Frontal cortex (tissue), 4 donors: ENCODE measurements at places on chromosomes 12 and 14.
A peak's percentile ranks its signal among the peaks of the same experiment; 100 is the strongest.

GRCh38 chr14:53461858-53462257 is 308.7 kb upstream of the DDHD1 start:
- no peak for DNase-seq

DNA sequence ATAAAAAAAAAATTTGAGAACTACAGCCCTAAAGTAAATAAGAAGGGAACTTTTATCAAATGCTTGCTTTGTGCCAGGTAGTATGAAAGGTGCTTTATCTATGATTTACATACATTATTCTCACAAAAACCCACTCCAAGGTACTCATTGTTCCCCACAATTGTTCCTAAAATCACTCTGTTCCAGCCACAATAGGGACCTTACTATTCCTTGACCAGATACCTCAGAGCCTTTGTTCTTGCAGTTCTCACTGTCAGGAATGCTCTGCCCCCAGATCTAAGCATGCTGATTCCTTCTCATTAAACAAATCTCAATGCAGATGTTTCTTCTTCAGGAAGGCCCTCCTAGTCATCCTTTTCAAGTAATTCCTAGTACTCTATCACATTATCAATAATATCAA is 60.2 kb downstream of the PPP1R12A start:
- DNase-seq, result no peak

- DNase-seq, result no peak
These were observed 21.3 kb downstream of the SCAF11 start for GRCh38 chr12:45969084-45969483.

GRCh38 chr12:67419810-67420209 is 150.7 kb downstream of the CAND1 start:
- no peak for DNase-seq

DNA sequence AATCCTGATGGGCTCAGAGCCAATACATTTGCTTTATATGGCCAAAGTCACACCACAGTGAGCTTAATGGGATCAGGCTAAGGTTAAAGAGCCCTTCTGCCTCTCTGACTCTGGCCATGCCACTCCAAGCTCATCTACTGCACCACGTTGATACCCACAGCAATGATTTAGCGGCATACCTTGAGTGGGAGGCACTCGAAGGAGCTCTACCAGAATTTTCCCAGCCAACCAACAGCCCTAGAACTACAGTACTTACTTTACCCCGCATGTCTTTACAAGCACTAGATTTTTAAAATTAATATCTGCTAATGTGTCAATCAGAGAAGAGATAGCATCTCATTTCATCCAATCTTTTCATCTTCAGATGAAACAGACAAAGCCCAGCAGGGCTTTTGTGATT is 300.5 kb downstream of the GRIN2B start:
- DNase-seq, result no peak

DNA sequence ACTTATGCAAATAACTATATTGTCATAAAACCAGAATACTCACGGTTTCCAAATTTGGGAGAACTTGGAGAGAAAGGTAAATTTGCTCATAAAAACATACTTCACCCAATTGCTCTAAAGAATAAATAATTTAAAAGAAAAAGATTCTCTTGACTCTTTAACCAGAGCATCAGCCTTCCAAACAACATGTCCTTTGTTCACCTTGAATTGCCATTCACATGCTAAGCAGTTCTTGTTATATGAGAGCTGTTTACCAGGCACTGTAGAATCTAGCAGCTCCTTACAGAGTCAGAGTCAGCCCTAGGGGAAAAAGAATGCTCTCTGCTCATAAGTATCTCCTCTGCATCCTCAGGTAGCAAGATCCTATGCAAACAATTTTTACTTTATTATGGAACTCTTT is 10.2 kb downstream of the SLCO1A2 start:
- DNase-seq, result no peak

GRCh38 chr14:67576216-67576955 is 23.7 kb downstream of the PIGH start:
- no peak for DNase-seq

- no peak for DNase-seq
These were observed 45.3 kb upstream of the PLBD1 start for GRCh38 chr12:14612898-14613445.

DNA sequence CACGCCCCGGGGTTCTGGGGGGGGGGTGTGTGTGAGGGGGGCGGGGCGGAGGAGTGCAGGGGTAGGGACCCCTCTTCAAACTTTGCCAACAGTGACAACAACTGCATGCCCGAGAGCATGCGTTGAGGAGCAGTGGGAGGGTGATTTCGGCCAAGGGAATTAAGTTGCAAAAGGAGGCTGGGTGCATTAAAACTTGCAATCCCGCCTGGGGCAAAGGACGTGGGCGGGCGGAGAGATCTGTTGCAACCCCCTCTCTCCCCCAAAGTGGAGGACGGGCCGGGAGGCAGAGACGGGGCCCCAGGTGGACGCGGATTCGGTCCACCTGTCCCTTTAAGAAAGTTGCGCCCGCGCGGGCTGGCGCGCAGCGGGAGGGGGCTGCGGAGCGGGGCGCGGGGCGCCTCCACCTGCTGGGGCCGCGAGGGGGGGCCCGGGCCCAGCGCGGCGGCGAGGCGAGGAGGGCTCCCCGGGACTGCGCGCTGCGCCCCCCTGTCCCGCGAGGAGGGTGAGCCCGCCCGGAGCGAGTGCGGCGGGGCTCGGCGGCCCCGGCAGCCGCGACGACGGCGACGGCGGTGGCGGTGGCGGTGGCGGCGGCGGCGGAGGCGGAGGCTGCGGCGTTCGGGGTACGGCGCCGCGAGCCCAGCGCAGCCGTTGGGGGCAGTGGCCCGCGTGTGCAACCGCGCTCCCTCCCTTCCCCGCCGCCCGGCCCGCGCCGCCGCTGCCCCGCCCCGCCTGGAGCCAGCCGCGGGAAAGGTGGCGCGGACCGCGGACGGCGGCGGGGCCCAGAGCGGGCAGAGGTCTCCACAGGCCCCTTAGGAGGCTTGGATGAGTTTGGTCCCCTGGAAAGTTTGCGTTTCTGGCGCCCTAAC is 530 bp upstream of the FOXN4 start:
- DNase-seq, result peak; percentile 46

DNA sequence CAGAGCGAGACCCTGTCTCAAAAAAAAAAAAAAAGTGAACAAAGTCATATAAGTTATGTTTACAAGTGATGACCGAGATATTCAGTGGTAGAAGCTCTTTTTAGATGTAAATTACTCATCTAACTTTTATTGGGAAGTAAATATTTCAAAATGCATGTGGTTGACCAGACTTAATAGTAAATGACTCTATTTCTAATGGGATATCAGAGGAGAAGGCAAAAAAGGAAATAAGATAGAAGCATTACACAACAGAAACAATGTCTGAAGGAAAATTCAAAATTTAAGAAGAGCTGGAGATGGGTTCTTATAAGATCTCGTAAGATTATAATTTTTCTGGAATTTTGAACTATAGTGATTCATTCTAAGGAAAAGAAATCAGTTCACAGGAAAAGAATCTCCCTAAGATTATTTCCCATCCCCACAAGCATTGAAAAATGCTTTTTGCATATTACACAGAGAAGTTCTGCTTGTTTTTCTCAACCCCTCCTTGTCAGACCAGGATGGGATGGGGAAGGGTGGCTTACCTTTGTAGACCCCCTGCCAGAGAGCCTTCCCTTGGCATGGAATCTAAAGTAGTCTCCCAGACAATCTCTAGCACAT is 63.1 kb upstream of the STK38L start:
- no peak for DNase-seq

DNA sequence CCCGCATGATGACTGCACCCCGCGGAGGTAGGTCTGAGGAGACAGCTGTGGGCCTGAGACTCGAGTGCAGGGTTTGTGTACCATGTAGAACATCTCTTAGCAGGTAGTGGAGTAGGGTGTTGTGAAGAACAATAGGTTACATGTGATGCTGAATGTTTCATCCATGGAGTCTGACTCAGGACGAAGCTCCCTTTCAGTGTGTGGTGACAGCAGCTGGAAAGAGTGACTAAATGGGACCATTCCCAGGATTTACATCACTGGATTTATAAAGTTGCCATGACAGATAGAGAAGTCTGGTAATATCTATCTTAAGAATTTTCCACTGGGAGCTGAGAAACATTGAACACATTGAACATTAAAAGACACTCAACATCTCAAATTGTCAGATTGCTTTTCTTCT is 259.6 kb upstream of the RGS6 start:
- no peak for DNase-seq

DNA sequence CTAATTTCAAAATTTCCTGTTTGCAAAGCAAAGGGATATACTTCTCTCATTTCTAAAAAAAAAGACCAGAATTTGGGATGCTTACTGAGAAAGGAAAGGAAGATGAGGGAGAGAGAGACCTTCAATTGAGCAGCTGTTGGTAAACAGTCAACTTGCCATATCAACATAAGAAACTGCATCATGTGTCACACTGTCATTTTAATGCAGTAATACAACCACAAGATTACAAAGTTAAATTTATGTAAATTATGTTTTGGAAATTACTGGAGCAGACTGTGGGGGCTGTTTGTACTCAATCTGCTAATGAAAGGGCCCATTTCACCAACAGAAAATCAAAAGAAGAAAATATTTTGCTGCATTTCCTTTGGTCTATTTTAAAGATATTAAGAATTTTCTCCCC is 370.4 kb upstream of the TMPO start:
- DNase-seq, result no peak

DNA sequence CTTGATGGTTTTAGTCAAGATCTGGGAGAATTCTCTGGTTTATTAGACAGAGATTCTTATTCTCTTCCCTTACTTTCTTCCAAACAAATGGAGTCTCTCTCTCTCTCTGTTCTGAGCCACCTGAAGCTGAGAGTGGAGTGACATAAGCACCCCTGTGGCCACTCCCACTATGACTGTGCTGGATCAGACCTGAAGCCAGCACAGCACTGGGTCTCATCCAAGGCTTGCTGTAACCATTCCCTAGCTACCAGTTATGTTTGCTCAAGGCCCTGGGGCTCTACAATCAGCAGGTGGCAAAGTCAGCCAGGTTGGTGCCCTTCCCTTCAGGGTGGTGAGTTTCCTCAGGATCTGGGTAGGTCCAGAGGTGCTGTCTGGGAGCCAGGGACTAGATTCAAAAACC is 568.5 kb downstream of the AACS start:
- DNase-seq, result no peak

DNA sequence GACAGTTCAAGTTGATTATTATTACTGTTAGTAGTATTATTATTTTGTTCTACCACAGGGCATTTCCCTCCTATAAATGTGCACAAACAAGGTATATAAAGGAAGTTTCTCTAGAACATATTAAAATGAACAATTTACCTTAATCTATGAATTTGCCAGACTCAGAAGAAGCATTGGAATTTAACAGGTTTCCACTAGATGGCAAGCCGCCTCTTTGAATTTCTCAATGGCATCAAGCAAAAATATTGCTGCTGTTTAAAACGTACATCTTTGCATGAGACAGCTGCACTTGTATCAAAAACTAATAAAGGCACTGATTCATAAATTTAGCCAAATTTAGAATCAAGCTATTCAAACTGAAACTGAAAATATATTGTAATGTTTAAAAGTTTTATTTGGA is 34.6 kb upstream of the MIS18BP1 start:
- no peak for DNase-seq

DNA sequence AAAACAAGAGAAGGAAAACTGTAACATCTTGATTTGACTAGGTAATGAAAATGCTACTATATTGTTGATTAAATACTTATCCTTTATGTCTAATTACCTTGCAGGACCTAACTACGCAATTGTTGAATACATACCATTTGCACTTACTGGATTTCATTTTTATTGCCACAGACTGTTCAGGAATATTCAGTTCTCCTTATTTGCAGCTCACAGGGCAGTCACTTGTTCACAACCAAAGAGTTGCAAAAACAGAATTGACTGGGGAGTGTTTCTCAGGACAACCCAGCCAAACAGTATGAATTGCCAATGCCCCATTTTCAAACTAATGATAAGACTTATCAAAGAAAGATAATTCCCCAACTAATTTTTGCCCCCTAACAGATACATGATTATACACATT is 49.4 kb downstream of the CIT start:
- no peak for DNase-seq

DNA sequence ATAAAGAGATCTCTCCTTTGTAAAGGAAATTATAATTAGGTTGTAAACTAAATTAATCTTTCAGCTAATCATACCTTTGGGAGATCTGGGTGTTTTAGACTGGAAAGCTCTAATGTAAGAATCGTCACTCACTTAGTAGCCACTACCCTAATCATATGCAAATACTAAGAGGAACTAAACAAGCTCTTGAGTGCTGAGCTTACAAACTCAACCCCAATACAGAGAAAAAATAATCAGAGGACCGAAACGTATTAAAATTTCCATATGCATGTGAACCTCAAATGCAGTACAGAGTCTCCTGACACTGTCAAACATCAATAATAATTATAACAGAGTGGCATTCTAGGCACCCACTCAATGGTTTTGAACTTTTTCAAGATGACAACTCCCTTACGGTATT is 235.3 kb upstream of the FOXN3 start:
- no peak for DNase-seq

GRCh38 chr12:130013771-130014484 is 110.1 kb upstream of the TMEM132D start:
- DNase-seq, result peak; percentile 76

DNA sequence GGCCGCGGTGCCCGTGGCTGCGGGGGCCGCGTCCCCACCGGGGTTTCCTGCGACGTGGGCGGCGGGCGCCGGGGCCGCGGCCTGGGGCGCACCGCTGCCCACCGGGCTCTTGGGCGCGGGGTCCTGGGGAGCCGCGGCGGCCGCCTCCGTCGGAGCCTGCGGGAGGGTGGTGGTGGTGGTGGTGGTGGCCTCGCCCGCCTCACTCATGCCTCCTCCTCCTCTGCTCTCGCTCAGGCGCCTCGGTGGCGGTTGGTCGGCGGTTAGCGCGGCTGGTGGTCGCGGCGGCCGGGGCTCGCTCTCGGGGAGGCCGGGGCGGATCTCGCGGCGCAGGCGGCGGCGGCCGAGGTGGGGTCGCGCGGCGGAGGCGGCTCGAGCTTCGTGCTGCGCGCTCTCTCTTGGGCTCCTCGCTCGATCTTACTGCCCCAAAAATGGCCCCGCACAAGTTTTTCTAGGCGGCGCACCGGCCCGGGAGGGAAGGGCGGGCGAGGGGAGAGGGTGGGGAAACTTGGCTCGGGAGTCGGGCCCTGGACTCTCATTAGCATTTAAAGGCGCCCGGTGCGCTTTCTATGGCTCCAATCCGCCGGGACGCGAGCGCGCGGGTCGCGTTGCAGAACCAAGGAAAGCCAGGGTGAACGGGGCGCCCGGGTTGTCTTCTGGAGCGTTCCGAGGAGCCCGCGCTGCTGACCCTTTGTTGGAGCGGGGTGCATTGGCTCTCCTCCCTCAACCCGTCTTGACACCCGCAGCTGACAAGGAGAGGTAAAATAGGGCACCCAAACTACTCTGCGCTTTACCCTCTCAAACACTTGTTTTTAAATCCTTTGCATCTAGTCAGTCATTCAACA is at the start of gene YBX3:
Gene YBX3 (minus strand): TSS at position 419 of the 842 bp plus-strand sequence. CDS start 212 bp downstream, at position 207.
- peak; percentile 69 for DNase-seq
